ENCODE measurements at places on chromosomes 2 and 18.

DNA sequence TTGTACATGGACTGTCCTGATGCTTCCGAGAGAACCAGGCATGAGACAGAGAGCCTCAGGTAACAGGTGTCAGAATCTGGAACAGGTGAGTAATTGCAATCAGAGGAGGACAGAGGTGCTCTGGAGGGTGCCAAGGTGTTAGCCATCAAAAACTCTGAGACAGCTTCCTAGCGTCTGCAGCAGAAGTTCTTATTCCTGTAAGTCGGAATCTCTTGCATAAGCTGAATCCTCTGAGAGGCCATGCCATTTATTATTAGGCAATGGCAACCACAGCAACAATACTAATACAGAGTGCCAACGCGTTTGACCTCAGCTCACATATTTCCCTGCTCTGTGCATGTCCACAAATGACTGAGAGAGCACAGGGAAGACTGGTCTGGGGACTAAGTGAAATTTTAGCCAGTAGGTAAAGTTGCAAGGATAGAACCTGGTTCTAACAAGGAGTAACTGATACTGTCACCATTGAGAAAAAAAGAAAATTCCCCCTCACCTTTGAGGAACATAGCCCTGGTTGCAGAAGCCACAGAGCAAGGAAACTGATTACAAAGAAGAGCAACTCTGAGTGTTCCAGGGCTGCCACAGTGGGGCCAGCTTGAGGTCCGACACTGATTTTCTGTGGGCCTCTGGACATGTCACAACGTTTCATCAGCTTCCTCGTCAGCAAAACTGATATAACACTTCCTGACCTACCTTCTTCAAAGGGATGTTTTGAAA is 55.1 kb upstream of the ACSL3 start:
- H3K36me3 ChIP-seq, result no peaks in the 10 kb centered on the region
- H3K4me1 ChIP-seq, result peaks cover 24% of the 10 kb centered on the region
- H3K27me3 ChIP-seq, result no peaks in the 10 kb centered on the region
- H3K27ac ChIP-seq, result no peak overlapping the region
- no peak overlapping the region for H3K4me3 ChIP-seq

DNA sequence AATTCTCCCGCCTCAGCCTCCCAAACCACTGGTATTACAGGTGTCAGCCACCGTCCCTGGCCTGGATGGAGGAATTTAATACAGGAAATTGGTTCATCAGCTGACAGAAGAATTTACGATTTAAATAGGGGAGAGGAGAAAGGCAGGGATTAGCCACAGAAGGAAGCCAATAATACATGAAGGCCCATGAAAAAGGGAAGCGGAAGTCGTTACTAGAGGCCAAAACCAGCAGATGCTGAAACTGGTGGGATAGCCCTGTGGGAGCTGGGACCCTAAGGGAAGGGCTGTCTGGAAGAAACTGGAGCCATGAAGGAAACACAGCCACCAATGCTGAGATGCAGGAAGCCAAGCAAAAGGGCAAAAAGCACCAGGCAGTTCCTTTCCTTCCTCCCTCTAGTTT is 163.7 kb upstream of the RMP24 start:
- no peak for DNase-seq
- H3K4me1 ChIP-seq, result no peaks in the 10 kb centered on the region
- H3K27me3 ChIP-seq, result no peaks in the 10 kb centered on the region
- H3K36me3 ChIP-seq, result no peaks in the 10 kb centered on the region

DNA sequence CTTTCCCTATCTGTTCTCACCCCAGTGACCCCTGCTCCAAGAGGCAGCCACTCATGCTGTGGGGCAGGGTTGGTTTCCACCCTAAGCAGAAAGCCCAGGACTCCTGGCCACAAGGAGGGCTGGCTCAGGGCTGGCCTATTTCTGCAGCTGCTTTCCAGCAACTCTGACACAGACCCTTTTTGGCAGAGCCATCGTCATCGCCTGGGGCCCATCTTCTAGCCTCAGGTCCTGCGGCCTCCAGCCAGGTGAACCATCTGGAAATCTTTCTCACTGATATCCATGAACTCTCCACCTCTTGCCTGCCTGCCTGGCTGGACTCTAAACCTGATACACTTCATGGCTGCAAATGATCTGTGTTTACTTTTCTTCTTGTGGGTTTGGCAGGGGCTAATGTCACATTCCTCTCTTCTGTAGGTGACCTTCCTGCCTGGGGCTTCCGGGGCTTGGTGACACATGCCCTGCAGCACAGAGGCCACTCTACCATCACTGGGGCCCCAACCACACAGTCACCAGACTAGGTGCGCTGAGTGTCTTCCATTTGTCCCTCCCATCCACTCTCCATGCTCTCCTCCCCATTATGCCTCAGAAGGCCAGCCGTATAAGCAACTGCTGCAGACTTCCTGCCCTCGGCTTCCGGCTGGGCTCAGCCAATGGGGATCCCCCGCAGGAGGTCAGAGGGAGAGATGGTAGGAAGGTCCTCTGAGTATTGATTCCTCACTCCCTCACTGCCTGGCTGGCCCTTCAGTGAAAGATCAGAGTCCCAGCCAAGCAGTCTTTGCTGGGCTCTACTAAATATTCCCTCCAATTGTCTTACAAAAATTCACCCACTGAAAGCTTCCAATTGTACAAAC is 9.7 kb upstream of the COPS8 start:
- H3K27me3 ChIP-seq, result no peaks in the 10 kb centered on the region
- no peak overlapping the region for H3K4me3 ChIP-seq
- no peaks in the 10 kb centered on the region for H3K36me3 ChIP-seq
- H3K27ac ChIP-seq, result no peak overlapping the region
- DNase-seq, result no peak

GRCh38 chr2:58063641-58064040 is 17.0 kb downstream of the VRK2 start:
- peaks cover 2% of the 10 kb centered on the region for H3K36me3 ChIP-seq
- no peaks in the 10 kb centered on the region for H3K27me3 ChIP-seq
- no peak overlapping the region for H3K4me3 ChIP-seq
- no peaks in the 10 kb centered on the region for H3K4me1 ChIP-seq

GRCh38 chr2:217901835-217902378 is 100.9 kb downstream of the TNS1 start:
- peak overlapping the region; percentile 91 for H3K27ac ChIP-seq
- DNase-seq, result no peak
- H3K4me1 ChIP-seq, result peaks cover 100% of the 10 kb centered on the region
- no peaks in the 10 kb centered on the region for H3K27me3 ChIP-seq
- no peak overlapping the region for H3K4me3 ChIP-seq

DNA sequence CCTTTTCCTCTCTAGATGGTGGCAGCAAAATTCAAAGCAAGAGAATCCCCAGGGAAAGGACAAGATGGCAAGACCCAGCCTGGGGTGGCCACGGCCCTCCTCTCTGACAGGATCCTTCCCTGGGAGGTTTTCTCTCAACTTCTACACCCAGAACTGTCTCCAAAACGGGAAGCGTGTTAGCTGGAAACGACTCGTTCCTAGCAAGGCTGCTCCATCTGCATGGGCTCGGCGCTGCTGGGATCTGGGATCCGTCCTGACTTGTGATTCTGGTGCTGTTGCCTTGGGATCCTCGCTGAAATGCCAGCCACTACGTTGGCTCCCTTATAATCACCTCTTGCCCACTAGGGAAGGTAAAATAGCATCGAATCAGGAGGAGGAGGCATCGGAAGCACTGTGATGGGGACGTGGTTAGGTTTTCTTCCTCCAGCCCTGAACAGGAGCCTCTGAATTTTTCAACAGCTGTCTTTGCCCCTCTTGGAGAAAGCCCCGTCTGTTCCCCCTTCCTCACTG is 514.8 kb upstream of the MYT1L start:
- H3K4me3 ChIP-seq, result no peak overlapping the region
- H3K4me1 ChIP-seq, result peaks cover 31% of the 10 kb centered on the region
- H3K27me3 ChIP-seq, result no peaks in the 10 kb centered on the region
- DNase-seq, result no peak
- H3K27ac ChIP-seq, result peak overlapping the region; percentile 75
- no peaks in the 10 kb centered on the region for H3K36me3 ChIP-seq

DNA sequence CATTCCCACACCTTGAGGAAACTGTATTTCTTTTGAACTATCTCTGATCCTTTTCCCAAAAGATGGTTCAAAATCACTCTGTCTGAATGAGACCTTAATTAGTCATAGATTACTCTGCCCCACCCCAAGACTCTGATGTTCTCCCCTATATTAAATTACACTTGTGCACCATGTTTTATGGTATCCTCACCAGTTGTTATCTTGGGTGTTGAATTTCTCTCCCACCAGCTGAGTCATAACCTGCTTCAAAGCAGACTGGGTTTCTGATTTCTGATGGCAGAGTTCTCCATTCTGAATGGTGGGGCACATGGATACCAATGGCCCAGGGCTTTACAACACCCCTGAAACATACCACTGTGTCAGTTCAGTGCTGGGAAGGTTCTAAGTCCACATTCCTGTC is 15.0 kb downstream of the CDH20 start:
- no peaks in the 10 kb centered on the region for H3K4me1 ChIP-seq
- no peaks in the 10 kb centered on the region for H3K27me3 ChIP-seq
- no peak overlapping the region for H3K4me3 ChIP-seq
- H3K27ac ChIP-seq, result no peak overlapping the region

GRCh38 chr2:229387866-229388265 is 116.8 kb upstream of the PID1 start:
- DNase-seq, result no peak
- no peaks in the 10 kb centered on the region for H3K4me1 ChIP-seq
- H3K27me3 ChIP-seq, result no peaks in the 10 kb centered on the region
- H3K4me3 ChIP-seq, result no peak overlapping the region
- no peaks in the 10 kb centered on the region for H3K36me3 ChIP-seq
- H3K27ac ChIP-seq, result no peak overlapping the region

- DNase-seq, result no peak
- H3K27ac ChIP-seq, result no peak overlapping the region
- H3K4me1 ChIP-seq, result no peaks in the 10 kb centered on the region
- H3K36me3 ChIP-seq, result no peaks in the 10 kb centered on the region
- H3K4me3 ChIP-seq, result no peak overlapping the region
These were observed 254.9 kb upstream of the ZEB2 start for GRCh38 chr2:144774809-144775208.

- peaks cover 2% of the 10 kb centered on the region for H3K4me1 ChIP-seq
- H3K27me3 ChIP-seq, result no peaks in the 10 kb centered on the region
- no peaks in the 10 kb centered on the region for H3K36me3 ChIP-seq
- no peak overlapping the region for H3K4me3 ChIP-seq
- H3K27ac ChIP-seq, result no peak overlapping the region
- no peak for DNase-seq
These were observed 4.2 kb upstream of the CCDC178 start for GRCh38 chr18:33444709-33445108.

DNA sequence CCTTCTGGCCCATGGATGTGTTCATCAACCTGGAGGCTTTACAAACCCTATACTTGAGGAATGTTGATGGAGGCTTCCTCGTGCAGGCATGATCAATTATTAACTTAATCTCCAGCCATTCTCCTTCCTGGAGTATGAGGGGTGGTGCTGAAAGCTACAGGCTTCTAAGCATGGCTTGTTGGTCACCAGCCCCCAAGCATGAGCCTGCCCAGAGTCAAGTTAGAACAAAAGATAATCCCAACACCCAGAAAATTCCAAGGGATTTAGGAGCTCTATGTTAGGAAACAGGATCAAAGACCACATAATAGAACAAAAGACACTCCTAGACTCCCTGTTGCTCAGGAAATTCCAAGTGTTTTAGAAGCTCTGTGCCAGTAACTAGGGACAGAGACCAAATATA is 63.1 kb downstream of the FAM171B start:
- no peak overlapping the region for H3K4me3 ChIP-seq
- no peaks in the 10 kb centered on the region for H3K4me1 ChIP-seq
- DNase-seq, result no peak
- H3K36me3 ChIP-seq, result no peaks in the 10 kb centered on the region
- H3K27me3 ChIP-seq, result no peaks in the 10 kb centered on the region

GRCh38 chr2:40579247-40579646 is 127.4 kb upstream of the SLC8A1 start:
- H3K4me3 ChIP-seq, result no peak overlapping the region
- H3K36me3 ChIP-seq, result no peaks in the 10 kb centered on the region
- H3K27me3 ChIP-seq, result no peaks in the 10 kb centered on the region
- H3K4me1 ChIP-seq, result no peaks in the 10 kb centered on the region
- no peak overlapping the region for H3K27ac ChIP-seq
- no peak for DNase-seq

- no peak overlapping the region for H3K27ac ChIP-seq
- H3K4me1 ChIP-seq, result peaks cover 11% of the 10 kb centered on the region
- H3K36me3 ChIP-seq, result no peaks in the 10 kb centered on the region
- DNase-seq, result no peak
- no peak overlapping the region for H3K4me3 ChIP-seq
These were observed 2.1 kb upstream of the PARD6G start for GRCh38 chr18:80249217-80250093.

Measured in body of pancreas (tissue), 4 donors.